Vagina (tissue), 2 donors: ENCODE measurements at places on chromosomes 6 and 20.

DNA sequence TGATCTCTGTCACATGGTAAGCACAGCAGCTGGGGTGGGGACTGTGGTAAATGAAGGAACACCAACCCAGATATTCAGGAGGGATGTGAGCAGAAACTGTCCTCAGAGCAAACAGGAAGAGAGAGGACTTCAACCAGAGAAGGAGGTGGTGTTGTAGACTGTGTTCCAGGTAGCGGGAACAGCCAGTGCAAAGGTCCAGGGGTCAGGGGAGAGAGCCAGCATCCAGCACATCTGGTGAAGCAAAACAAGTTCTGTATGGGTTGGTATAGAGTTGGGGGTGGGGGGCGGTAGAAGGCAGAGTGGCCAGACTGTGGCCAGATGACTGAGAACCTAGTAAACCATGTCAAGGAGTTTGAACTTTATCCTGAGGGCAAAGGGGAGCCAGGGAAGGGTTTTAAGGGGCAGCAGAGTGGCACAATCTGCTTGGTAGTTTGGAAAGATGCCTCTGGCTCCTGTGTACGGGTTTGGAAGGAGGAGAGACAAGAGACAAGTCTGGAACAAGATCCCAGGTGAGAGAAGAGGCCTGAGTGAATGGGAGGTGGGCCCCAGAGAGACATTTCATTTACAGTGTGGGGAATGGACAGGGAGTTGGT is 27.8 kb upstream of the TTPAL start:
- DNase-seq = no peak

DNA sequence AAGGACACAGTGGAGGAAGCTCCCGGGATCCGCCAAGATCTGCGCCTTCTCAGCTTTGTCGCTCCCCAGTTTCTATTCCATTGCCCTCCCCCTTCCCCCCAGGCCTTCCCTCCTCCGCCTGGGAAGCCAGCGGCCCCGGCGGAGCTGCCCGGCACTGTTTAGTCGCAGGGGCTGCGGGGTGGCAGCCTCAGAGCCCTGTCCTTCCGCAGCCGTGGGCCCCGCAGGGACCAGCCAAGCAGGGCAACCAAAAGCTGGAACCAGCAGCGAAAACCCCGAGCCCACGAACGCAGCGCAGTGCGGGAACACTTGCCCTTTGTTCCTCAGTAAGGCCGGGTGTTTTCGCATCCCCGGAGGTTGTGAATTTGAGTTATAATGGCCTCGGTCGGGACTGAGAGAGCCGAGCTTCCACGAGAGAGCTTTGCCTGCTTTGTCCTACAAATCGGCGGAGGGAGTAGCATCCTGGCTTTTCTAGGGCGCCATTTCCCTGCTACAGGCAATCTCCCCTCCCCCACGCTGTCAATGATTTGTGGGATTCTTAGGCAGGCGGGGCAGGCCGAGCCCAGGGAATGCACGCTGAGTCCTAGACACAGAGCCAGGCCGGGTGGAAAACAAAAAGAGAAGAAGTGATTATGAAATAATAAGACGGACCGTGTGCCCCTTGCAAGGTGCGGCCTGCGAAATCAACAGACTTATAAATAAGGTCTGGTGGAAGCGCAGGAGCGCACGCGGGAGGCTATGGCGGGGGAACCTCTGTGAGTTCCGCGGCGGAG is 4.0 kb upstream of the TUBB2B start:
- DNase-seq = no peak

DNA sequence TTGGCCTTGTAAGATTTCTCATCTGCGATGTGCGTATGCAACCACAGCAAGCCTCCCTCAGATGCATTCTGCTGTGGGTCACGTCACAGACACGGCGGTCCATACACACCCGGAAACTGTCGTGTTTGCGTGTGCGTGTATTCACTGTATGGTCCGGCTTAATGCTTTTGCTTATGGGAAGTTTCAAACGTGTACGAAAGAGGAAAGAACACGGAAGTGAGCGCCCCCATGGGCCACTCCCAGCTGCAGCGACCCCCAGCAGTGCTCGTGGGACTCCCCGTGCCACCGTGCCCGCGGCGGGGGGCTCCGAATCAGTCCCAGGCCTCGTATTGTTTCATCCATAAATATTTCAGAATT is 10.2 kb downstream of the DLL1 start:
- DNase-seq = no peak

DNA sequence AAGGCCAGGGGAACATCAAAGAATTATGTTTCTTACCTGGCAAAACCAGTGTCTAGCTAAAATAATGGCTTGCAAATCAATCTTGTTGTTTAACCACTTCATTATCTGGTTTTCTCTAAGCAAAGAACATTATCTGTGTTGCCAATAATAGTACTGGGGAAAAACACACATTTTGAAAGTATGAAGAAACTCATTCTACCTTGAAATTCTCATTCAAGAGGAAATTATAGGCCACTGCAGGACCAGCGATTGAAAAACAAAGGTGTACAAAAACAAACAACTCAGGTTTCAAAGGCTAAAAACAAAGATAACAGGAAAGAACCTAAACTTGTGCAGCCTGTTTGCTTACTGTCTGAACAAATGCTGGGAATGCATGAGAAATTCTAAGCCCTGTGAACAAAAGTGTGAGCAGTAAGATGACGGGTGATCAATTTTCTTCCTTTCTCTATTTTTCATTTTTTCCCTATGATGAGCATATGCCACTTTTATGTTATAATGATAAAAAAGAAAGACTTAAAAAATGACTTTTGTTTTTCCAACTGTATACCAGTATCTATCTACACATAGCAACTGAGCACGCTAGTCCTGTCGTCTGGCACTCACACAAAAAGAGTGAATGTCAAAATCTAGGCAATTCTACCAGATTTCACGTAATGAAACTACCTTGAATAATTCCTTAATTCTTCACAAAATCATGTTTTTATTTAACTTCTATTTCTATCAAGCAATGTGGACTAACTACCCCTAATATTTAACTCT is 117.9 kb downstream of the SGK1 start:
- no peak for DNase-seq

DNA sequence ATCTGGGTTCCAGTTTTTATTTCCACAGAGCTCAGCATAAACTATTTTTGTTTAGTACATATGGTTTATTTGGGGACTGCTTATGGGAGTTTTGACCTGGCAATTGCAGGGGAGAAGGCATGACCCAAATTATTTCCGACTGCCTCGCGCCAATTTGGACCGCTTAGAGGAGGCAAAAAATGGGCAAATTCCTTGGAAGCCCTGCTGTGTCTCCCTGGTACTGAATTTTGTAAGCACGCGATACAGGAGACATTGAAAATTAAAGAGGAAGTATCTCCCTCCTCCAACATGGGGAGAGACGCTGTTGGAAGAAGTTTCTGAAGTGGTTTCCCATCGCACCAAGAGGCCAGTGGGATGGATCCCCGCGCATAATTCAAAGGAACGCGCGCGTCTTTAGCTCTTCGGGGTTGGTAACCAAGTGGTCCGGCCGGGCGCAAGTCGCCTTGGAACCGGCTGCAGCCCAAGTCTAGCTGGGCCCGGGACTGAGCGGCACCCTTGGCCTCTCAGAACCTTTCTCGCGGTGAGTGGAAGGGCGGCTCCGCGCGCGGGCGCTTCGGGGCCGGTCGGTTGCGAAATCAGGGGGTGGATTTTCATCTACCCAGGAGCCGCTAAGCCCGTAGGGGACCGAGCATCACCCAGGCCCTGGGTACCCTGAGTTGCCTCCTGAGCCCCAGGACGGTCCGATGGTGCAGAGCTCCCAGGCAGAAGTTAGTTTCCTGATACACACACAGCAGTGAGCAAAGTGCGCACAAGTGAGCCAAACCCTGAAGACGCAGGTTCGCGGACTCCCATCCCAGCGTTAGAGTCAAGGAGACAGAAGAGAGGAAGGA is 6.2 kb downstream of the NKX2-2 start:
- DNase-seq = peak; percentile 82

- DNase-seq = no peak
Observed at GRCh38 chr20:47220161-47220582, 136.3 kb downstream of the ZMYND8 start.

- no peak for DNase-seq
Observed at GRCh38 chr6:5671601-5672559, 334.8 kb downstream of the NRN1 start.

DNA sequence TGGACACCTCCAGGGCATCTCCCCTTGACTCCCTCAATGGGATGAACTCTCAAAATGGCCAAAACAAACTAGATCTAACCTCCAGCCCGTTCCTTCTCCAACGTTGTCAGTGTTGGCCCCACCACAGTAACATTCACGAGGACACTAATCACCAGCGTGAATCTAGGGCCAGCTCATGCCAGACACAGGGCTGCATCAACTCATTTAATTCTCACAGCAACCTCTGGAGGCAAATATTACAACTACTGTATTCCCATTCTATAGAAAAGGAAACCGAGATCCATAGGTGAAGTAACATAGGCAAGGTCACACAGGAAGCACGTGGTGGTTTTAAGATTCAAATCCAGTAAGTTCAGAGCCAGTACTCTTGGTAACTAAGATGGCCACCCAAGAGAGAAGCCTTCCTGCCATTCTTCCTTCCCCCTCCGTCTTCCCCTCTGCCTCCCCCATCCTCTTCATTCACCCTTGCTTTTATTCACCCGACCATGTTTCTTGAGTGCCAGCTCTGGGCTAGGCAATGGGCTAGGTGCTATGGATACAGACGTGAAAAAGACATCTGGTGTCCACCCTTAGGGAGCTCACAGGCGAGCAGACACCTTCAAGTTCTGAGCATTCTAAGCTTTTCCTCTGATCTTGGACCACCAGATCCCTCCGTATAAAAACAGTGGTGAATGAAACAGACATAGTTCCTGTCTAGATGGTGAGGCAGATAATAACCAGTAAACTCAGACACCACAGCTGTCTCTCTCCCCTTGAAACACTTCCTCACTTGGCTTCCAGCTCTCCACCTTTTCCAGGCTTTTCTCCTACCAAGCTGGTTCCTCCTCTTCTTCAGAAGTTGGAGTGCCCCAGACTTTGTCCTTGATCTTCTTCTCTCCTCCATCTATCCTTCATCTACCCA is 9.6 kb downstream of the CCM2L start:
- no peak for DNase-seq

DNA sequence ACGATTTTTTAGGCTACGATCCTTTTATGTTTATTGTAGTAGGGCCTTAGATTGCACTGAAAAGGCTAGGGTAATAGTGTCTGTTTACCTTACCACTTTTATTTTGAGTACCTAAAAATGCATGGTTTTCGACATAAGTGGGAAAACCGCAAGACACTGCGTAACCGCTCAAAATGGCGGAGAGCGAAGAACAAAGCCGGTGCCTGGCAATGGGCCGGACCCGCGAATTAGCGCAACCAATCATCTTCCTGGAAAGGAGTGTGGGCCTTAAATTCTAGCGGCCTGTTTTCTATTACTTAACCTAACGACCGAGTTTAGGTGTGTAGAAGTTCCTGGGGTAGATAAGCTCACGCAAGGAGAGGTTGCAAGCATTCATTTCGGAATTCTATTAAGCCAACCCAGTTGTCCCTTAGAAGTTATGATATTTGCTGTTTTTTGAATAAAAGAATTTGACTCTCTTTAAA is 118.0 kb downstream of the HFE start:
- DNase-seq = no peak

- no peak for DNase-seq
Observed at GRCh38 chr20:35954907-35955251, 577 bp upstream of the SCAND1 start.

GRCh38 chr6:46437671-46438221 is 53.5 kb downstream of the RCAN2 start:
- DNase-seq = no peak

DNA sequence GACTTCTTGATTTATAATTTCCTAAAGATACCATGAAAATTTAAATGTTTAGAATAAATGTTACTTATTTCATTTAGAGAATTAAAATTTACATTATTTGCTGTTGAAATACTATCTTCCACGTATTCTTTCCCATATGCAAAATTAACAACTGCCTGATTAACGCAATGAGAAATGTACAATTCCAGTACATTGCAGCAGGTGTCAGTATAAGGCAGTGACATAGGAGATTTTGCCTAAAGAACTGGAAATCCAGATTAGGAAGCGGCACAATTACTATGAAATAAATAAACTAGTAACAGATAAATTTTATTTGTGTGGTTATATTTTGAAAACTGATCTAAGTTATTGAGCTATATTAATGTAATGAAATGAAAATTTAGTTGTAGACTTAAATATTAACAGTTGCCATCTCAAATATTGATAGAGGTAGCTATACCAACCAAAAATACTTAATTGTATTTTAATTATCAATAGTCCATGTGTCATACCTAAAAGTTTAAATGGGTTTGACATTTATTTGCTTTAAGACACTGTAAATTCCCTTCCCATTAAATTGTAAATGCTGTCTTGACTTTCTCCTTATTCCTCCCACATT is 300.2 kb downstream of the UTRN start:
- no peak for DNase-seq

DNA sequence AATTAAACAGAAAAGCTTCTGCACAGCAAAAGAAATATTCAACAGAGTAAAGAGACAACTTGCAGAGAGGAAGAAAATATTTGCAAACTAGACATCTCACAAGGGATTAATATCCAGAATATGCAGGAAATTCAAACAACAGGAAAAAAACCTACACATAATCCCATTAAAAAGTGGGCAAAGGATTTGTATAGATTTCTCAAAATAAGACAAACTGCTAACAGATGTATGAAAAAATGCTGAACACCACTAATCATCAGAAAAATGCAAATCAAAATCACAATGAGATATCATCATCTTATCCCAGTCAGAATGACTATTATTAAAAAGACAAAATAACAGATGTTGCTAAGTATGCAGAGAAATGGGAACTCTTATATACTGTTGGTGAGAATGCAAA is 129.6 kb downstream of the SYNDIG1 start:
- no peak for DNase-seq

DNA sequence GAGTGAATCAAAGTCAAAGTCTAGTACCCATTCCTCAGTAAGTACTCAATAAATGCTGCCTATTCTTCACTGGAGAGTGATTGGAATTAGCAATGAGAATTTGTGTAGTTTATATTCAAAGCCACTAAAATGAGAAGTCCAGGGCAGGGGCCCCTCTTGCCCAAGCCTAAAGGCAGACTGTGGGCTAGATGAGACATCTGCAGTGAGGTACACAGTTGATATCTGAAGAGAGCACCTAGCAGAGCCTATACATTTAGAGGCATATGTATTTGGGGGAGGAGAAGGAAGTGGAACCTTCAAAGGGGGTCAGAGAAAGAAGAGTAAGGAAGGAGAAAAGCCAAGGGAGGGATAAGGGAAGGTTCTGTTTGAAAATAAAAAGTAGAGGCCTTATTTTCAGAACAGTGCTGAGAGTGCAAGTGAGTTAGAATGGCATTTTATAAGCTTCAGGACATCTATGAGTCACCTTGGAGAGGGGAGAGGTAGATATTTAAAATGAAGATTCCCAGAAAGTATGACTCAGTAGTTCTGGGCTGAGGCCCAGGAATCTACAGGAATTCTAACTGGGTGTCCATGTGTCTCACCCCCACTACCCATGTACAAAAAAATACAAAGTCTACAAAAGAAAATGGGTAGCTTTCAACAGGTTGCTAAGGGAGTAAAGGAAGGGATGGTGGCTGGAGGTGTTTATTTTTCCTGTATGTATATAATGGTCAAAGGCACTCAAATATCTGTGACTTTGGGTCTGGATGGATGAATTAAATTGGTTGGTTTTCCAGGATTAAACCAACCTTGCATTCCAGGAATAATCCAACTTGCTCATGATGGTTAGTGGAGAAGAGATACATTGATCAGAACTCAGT is 135.1 kb downstream of the ZFP64 start:
- no peak for DNase-seq
